Stimulated activated CD8-positive, alpha-beta memory T cell treated with anti-CD3 and anti-CD28 coated beads, Interleukin-15, amount 100 ng/mL, for 4 hours (primary cell): ENCODE measurements at places on chromosomes 1 and 21.

GRCh38 chr1:112877750-112878149 lies 78.2 kb downstream of the SLC16A1 start:
- no peak for DNase-seq

GRCh38 chr1:221439008-221439746 lies 302.7 kb downstream of the DUSP10 start:
- DNase-seq = peak; percentile 17

- DNase-seq = no peak
Observed at GRCh38 chr1:163083690-163084089, 14.5 kb downstream of the RGS4 start.

GRCh38 chr1:227919906-227920305 lies 27.8 kb downstream of the WNT9A start:
- DNase-seq = no peak

DNA sequence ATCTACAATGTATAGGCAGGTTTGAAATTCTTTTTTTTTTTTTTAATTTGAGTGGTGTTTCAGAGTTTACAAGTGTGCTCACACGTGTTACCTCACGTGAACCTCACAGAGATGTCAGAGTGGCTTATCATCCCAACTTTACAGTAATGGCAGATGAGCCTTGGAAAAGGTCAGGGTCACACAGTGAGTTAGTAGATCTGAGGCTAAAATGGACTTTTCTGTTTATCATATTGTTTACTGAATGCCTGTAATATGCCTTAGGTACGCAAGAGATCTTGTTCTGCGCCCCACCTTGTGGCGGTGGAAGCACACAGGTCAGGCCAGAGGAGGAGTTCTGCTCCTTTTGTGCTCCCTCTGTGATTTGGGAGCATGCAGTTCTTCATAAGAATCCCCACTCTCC lies 80.0 kb downstream of the DYRK1A start:
- no peak for DNase-seq

GRCh38 chr1:24424207-24424606 lies 8.6 kb downstream of the NIPAL3 start:
- no peak for DNase-seq

DNA sequence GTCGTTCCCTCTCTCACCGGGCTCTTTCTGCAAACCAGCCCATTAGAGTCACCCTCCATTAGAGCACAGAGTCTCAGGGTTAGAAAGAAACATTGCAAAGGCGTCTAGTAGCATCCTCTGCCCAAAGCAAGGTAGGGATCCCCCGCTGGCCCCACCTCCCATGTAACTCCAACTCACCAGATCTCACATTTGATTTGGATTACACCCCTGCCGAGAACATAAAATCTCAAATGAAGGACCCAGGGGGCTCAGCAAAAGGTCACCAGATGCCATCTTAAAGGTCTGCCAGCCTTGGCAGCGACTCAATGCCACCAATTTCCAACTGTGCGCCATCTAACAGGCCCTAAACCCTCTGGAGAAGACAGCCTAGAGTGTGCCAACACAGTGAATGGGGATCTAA lies 14.1 kb downstream of the C1orf87 start:
- DNase-seq = no peak

GRCh38 chr1:89686520-89686919 lies 53.6 kb downstream of the LRRC8C start:
- no peak for DNase-seq

DNA sequence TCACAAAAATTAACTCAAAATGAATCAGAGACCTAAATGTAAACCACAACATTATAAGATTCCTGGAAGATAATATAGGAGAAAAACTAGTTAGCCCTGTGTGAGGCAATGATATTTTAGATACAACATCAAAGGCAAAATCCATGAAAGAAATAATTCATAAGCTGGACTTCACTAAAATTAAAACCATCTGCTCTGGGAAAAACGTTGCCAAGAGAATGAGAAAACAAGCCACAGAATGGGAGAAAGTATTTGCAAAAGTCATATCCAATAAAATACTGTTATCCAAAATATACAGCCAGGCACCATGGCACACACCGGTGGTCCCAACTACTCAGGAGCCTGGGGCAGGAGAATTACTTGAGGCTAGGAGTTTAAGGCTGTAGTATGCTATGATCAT lies 70.3 kb downstream of the SYF2 start:
- no peak for DNase-seq

DNA sequence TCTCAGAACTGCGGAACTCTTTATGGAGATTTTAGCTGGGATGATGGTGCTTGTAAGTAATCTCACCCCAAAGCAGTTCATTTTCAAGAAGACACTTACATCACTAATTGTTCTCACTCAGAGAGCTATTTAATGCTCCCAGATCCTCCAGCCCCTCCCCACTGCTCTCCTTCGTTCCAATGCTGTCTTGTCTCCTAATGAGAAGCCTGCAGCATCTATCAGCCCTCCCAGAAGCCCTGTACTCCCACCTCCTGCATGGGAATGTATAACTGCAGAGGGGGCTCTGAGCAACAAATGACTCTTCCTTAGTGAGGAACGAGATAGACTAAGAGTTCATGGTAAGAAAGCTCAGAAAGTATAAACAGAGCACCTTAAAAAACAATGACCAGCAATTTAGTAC lies 377.4 kb upstream of the RUNX1 start:
- DNase-seq = no peak

- no peak for DNase-seq
Observed at GRCh38 chr1:26844424-26845196, 18.1 kb downstream of the ZDHHC18 start.

DNA sequence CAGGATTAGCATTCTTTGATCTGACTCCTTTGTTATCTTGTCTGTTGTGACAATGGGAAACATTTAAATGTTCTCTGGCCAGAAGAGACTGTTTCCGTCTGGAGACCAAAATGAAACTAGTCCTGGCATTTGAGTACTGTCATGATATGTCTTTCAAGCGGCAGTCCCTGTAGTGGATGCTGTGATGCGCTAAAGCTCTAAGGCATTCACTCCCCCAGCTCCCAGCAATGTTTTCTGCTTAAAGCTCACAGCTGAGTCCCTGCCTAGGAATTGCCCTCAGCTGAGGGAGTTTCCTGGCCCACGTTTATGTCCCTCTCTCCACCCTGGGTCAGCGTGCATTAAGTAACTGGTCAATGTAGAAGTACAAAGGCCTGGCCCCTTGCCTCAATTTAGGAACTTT lies 109.4 kb downstream of the UCHL5 start:
- DNase-seq = no peak

- no peak for DNase-seq
Observed at GRCh38 chr21:38649120-38649519, 150.8 kb upstream of the ERG start.

DNA sequence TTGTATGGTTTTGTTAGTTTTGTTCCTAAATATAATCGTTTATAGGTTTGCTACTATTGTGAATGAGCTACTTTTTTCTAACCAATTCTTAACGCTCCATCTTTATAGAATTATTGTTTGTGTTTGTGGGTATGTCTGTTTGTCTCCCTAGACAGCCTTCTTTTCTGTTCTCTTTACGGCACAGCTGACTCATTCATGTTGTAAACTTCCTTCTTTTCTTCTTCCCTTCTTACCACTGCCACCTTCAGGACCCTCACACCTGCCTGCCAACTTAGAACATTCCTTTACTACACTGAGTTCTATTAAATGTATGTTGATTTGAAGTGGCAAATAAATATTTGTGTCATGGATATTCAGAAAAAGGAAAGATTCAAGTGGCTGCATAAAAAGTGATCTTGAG lies 29.1 kb downstream of the AK5 start:
- DNase-seq = no peak

DNA sequence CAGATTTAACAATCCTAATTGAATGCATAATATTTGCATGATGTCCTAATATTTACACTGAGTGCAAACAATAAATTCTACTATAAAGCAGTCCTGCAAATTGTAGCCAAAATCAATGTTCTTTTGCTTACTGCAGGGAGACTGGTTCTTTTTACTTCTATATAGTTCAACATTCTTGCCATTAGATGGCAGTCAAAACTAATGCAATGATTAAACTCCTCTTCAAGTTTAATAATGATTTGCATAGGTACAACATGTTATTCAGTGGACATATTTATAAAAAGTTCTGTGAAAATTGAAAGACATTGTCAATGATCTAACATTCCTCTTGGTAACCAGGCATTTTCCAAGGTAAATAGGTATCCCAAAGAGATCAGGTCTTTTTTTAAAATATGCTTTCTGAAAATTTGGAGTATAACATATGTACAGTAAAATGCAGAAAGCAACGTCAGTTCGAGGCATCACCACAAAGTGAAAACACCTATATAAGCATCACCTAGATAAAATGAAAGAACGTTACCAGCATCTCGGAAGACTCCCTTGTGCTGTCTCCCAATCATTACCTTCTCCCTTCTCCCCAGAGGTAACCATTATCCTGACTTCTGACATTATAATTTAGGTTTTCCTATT lies 9.8 kb upstream of the FNBP1L start:
- DNase-seq = no peak

DNA sequence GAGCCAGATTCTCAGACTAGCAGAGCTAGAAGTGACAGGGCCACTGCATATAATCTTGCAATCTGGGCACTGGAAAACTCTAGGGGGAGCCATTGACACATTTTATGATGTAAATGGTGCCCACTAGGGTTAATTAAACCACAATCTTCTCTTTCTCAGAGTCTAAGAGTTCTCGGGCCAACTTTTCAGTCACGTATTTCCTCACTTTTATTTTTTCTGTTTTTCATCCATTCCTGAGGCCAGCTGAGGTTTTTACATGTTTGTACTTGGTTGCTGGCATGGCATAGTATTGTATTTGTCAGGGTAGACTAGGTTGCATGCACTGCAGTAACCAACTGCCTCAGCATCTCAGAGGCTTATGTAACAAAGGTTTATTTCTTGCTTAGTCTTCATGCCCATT lies 138.2 kb downstream of the ZNF326 start:
- DNase-seq = no peak

GRCh38 chr1:165647970-165648369 lies 16.9 kb downstream of the MGST3 start:
- no peak for DNase-seq

- no peak for DNase-seq
Observed at GRCh38 chr1:23544444-23545389, 13.7 kb upstream of the E2F2 start.

DNA sequence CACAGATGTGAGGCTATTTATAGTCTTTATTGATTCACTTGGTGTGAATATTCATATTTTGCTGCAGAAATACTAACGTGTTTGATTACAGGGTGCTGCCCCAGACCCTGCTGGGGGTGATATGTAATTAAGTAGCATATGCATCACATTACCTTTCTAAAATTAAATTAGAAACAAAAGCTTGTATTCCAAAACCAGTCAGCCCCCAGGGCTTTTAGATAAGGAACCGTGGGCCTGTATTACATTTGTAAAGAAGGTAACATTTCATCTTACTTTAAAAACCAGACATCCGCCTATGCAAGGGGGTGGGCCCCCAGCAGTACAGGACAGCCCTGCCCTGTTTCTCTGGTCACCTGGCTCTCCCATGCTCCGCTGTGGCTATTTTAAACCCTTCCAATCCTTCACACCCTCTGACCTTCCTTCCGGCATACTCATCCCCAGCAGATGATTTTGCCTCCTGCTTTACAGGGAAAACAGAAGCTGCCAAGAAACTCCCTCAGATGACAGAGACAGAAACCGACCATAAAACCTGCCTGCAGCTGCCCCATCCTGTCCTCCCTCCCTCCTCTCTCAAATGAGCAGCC lies 22.0 kb upstream of the KCNC4 start:
- no peak for DNase-seq

DNA sequence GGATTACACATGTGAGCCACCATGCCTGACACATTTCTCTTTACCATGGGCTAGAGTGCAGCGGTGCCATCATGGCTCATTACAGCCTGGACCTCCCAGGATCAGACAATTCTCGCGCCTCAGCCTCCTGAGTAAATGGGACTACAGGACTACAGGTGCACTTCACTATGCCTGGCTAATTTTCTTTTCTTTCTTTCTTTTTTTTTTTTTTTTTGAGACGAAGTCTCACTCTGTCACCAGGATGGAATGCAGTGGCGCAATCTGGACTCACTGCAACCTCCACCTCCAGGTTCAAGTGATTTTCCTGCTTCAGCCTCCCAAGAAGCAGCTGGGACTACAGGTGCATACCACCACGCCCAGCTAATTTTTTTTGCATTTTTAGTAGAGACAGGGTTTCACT lies 14.8 kb upstream of the KIF1B start:
- DNase-seq = no peak

DNA sequence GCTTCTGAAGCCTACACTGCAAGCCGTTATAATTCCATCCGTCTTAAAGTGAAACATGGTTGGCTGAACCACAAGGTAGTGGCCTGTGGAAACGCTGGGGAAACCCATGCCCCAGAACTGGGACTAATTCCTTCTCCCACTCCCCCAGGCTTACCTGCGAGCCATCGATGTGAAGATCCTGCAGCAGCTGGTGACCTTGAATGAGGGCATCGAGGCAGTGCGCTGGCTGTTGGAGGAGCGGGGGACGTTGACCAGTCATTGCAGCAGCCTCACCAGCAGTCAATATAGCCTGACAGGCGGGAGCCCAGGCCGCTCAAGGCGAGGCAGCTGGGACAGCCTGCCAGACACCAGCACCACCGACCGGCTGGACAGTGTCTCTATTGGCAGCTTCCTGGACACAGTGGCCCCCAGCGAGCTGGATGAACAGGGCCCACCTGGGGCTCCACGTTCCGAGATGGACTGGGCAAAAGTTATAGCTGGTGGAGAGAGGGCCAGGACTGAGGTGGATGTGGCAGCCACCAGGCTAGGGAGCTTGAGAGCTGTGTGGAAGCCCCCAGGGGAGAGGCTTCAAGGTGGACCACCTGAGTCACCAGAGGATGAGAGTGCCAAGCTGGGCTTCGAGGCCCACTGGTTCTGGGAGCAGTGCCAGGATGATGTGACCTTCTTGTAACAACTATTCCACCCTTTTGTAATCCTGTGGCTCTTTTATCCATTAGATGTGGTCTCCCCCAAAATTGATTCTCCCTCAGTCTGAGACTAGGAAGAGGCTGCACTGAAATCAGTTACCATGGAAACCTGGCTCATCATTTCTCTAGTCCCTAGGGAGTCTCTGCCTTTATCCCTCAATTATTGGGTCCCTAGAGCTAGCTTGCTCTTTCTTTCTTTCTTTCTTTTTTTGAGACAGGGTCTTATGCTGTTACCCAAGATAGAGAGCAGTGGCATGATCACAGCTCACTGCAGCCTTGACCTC lies 16.7 kb downstream of the LURAP1 start:
- DNase-seq = no peak

GRCh38 chr1:108801101-108801500 lies 54.6 kb downstream of the STXBP3 start:
- DNase-seq = no peak

DNA sequence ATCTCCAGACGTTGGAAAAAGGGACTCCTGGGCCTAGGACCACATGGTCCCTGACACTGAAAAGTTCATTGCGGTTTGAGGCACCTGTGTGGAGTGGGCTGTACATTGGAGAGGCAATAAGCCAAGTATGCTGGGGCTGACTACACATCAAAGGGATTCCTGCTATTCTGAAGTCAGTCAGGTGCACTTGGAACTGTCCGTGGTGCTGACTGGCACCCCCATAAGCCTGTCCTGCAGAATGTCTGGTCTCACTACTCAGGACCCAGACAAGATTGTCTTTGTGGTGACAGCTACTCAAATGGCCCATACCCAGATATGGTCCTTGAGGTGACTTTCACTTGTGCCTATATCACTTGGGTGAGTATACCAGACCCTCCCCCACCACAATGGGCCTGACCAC lies 150.6 kb downstream of the RWDD3 start:
- no peak for DNase-seq

GRCh38 chr1:110249256-110249655 lies 39.1 kb downstream of the KCNC4 start:
- DNase-seq = no peak
